Stimulated activated CD8-positive, alpha-beta memory T cell treated with anti-CD3 and anti-CD28 coated beads, Interleukin-12 subunit alpha, Interleukin-12 subunit beta, amount 100 ng/mL, for 1 hour (primary cell): ENCODE measurements at places on chromosomes 5 and 9.

DNA sequence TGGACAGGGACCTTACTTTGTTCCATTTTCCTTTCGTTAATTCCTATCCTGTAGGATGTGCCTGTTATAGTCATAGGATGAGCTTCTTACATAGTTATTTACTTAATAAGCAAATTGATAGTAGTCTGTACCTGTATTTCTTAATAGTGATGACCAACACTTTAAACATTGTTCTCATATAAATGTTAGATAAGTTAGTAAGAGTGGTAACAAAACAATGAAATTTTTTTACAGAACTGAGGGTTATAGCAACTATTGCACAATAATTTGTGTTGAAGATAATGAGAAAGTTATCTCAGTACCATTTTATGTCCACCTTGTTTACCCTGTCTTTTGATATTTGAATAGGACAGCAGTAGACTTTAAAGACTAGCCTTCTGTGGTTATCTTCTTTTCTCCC, 162.9 kb upstream of the ELL2 start:
- DNase-seq: no peak

DNA sequence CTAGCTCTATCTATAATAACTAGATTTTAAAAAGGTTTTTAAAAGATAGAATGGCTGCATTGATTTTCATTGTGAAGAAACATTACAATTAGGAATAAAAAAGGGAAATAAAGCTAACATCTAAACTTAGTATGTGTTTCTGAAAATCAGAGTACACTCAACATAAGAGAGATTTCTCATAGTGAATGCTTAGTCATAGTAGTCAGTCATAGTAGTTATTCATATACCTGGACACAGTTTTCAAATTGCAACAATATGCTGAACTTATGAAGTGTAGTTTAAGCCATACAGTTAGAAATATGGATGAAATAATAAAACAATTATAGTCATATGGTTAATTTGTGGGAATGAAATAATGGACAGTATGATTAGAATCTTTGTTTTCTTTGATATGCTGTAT, 273.0 kb upstream of the CTNND2 start:
- no peak for DNase-seq

DNA sequence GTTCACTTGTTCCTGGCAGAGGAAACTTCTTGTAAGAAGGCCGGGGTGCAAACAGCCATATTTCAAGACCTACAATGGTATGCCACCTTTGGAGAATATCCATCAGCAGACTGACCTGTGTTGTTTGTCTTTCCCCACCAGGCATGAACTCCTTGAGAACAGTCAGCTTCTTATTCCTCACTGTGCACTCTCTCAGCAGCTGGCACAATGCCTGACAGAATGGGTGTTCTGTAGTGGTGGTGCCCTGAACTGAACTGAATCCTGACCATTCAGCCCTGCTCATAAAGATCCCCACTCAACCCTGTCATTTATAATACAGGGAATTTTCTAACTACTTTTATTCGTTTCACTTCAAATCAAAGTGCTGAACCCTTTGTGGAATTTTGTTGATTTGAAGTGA, 206.9 kb downstream of the COX7C start:
- no peak for DNase-seq

GRCh38 chr9:127404631-127405030, 7.7 kb downstream of the SLC2A8 start:
- DNase-seq: no peak
